ENCODE measurements at places on chromosomes 7 and 10. TPM values are rescaled to one million over a fixed set of nuclear protein-coding genes. Genes with fewer than 3 reads are reported as not detected.

WNT8B gene
- not detected for total RNA-seq

ZNF425 gene
- 0.98 TPM for total RNA-seq

ZNF282 gene
- 30.7 TPM for total RNA-seq

GRID2IP gene
- not detected for total RNA-seq

- H3K27me3 ChIP-seq: peaks cover 20% of the 10 kb centered on the region
- no peak overlapping the region for H3K27ac ChIP-seq
- no peak overlapping the region for H3K4me3 ChIP-seq
- peaks cover 9% of the 10 kb centered on the region for H3K36me3 ChIP-seq
- DNase-seq: no peak
These were observed 20.0 kb downstream of the TCF7L2 start for GRCh38 chr10:112970021-112970420.

DNA sequence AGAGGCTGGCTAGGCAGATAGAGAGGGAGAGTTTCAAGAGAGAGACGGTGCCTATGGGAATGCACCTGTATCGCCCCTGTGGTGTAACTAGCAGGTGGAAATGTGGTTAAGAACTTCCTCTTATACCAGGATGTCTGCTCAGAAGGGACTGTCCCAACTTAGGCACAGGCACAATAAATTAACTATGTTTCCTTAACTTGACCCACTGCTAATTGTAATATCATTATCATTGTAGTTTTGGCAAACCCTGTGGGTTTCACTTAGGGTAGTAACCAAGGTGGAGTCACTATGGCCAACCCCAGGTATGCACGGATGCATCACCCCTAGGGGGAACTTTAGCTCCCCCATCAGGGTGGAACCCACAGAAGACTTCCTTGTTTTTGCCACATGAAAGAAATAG lies 455.7 kb downstream of the DGKB start:
- no peaks in the 10 kb centered on the region for H3K36me3 ChIP-seq
- H3K27me3 ChIP-seq: peaks cover 7% of the 10 kb centered on the region
- peak overlapping the region; percentile 20 for H3K27ac ChIP-seq
- peak; percentile 38 for DNase-seq
- peaks cover 14% of the 10 kb centered on the region for H3K4me1 ChIP-seq

DNA sequence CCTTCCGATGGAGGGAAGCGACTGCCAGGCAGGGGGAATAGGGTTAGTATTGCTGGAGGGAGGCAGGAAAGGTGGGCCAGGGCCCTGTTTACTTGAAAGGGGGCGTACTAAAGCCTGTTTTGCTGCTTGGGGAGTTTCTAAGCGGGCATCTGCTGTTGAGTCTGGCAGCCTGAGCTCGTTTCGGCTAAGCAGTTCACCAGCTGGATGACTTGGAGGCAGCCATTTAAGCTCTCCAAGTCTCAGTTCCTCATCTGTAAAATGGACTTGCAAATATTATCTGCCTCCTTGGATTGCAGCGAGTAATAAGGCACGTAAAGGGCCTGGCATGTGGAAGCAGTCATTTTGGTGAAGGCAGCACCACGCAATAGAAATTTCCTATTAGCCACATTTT lies 44.0 kb downstream of the LDB3 start:
- peak overlapping the region; percentile 94 for H3K27ac ChIP-seq
- H3K36me3 ChIP-seq: peaks cover 2% of the 10 kb centered on the region
- no peaks in the 10 kb centered on the region for H3K27me3 ChIP-seq
- H3K4me3 ChIP-seq: peak overlapping the region; percentile 91
- no peak for DNase-seq

Measured in activated naive CD8-positive, alpha-beta T cell treated with anti-CD3 and anti-CD28 coated beads for 36 hours (primary cell).